M059J (cell line): ENCODE measurements at places on chromosomes 5 and 9. TPM values are rescaled to one million over a fixed set of nuclear protein-coding genes. Genes with fewer than 3 reads are reported as not detected.

PRSS3 gene
- 0.74 and 3.1 TPM in 2 replicates for total RNA-seq

LRRTM2 gene
- not detected in 2 replicates for total RNA-seq

PAX5 gene
- not detected in 2 replicates for total RNA-seq

SPATA31D3 gene
- total RNA-seq = not detected in 2 replicates

NUP155 gene
- total RNA-seq = 66.1 and 70.8 TPM in 2 replicates

MELK gene
- total RNA-seq = 121 and 124 TPM in 2 replicates

DNA sequence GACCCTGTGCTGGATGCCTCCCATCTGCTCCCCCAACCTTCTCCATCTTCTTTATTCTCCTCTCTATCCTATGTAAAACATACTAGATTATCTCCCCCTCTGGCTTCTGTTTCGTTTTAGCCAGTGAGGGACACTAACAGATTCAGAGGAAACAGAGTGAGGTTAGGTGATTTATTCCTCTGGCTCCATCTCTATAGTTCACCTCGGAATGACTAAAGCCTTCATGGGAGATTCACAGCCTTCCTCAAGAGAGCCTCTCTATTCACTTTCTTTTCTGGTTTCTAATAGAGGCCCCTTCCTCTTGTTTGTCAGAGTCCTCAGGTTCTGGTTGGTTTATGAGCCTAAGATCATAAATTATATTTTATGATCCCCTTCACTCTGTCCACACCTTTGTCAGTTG, 633.1 kb upstream of the TYRP1 start:
- DNase-seq = no peak

DNA sequence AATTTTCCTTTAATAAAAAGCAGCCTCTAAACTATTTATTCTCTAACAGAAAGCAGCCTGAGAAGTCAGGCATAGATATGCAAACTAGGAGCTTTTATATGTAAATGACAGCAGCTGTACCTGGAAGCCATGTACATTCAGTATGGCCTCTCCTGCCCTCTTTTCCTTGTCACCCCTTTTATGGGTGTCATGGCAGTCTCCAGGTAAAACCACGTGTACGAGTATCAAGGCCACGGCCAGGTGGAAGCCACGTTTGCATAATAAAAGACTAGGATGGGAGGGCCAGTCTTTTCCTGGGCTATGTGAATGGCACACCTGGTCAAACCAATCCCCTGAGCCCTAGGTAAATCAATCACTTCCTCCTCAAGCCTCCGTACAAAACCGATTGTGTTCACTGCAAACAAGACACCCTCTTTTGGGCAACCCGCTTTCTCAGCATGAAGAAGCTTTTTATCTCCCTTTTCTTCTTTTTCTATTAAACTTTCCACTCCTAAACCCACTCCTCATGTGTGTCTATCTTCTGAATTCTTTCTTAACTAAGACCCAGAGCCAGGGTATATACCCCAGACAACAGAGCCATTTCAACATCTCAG, 419.5 kb upstream of the CTNND2 start:
- no peak for DNase-seq

DNA sequence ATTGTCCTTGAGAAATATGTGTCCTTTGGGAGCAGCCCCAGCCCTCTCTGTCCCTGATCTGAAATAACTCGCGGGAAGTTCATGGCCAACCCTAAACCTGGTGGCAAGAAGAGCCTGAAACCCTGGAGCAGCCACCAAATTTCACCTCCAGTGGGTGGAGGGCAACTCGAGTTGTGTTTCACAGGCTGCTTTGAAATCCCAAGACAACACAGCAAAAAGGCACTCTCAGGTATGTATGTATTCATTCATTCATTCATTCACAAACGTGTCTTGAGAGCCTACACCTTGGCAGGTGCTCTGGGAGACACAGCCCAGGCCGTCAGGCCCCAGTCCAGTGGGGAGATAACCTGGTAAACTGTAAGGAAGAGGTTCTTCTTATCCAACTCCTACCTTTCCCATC, 35.7 kb upstream of the ALDH1B1 start:
- no peak for DNase-seq

GRCh38 chr9:18745710-18746109, 271.8 kb downstream of the ADAMTSL1 start:
- DNase-seq = no peak

GRCh38 chr5:103801681-103802080, 239.1 kb upstream of the NUDT12 start:
- peak; percentile 48 for DNase-seq

DNA sequence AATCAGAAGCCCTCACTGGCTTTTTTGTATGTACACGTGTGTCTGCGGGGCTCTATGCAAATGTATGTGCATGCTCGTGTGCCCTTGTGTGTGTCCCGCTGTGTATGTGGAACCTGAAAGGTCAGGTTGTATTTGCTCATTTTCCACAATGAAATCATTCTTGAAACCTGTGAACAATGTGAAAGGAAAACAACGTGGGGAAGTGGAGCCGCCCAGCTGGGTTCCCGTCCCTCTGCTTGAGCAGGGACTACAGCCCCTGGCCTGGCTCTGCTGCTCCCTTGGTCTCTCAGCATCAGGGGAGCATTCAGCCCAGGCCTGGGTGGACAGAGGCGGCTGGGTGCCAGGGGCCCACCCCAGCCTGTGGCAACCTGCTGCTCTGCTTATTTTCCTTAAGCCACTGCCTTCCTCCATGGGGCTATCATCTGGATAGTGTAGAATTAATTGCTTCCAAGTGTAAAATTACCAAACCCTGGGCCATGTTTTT, 3.0 kb downstream of the ECSCR start:
- DNase-seq = no peak

DNA sequence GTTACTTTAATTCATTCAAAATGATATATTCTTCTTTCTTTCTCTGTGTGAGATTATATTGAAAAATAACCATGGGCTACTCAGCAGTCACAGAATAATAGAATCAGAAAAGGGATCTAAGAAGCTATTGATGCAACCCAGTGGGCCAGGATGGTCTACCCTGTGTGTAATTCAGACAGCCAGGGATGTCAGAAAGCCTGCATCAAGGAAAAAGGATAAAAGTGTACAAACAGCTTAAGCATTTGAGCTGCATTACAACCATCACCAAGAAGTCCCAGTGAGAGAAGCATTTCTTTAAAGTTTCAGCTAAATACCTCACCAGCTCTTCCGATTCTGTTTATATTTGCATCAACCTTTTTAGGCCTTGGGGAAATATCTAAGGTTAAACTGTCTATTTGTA, 37.8 kb upstream of the PPP3R2 start:
- no peak for DNase-seq

DNA sequence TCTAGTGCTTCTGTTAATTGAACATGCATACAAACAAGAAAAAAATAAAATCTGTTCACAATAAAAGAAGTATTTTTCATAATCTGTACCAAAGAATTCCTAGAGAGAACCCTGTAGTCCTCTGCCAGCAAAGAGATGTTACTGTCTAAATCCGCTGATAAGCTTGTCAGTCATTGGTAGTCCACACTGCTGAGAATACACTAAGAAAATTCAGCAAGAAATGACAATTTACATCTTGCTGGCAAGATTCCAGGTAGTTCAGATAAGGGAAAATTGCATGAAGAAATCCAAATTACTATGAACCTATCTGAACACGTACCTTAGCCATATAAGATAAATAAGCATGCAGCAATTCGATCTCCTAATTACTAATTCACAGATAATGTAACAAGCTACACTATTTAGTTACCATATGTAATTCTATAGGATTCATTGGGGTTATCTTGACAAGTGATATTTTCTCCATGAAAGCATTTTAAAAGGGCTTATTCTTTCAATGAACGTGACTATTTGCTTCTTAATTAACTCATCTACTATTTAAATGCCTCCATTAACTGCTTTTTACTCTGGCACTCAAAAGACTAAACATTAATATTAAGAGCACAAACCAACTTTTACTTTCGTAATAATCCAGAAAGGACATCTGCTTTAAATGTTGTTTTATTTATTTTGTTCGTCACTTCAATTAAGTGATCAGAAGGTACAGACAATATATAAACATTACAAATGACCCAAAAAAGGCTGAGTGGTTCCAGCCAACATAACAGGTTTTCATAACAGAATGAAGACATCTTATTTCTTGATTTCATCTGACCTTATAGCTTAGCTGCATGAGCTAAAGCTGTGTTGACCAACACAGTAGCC, 9.7 kb downstream of the MPDZ start:
- no peak for DNase-seq

DNA sequence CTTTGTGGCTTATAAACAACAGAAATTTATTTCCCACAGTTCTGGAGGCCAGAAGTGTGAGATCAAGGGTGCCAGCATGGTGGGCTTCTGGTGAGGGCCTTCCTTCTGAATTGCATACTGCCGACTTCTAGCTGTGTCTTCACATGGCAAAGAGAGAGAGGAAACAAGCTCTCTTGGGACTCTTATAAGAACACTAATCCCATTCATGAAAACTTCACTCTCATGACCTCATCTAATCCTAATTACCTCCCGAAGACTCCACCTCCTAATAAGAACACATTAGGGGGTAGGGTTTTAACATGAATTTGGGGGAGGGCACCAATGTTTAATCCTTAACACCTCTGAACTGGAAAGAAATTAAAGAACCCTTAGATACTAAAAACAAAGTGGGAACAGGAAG, 75.9 kb upstream of the MINAR2 start:
- DNase-seq = no peak

GRCh38 chr5:37838152-37838932, 1.5 kb downstream of the GDNF start:
- DNase-seq = no peak

- no peak for DNase-seq
Observed at GRCh38 chr5:133081036-133081435, 29.2 kb downstream of the HSPA4 start.

DNA sequence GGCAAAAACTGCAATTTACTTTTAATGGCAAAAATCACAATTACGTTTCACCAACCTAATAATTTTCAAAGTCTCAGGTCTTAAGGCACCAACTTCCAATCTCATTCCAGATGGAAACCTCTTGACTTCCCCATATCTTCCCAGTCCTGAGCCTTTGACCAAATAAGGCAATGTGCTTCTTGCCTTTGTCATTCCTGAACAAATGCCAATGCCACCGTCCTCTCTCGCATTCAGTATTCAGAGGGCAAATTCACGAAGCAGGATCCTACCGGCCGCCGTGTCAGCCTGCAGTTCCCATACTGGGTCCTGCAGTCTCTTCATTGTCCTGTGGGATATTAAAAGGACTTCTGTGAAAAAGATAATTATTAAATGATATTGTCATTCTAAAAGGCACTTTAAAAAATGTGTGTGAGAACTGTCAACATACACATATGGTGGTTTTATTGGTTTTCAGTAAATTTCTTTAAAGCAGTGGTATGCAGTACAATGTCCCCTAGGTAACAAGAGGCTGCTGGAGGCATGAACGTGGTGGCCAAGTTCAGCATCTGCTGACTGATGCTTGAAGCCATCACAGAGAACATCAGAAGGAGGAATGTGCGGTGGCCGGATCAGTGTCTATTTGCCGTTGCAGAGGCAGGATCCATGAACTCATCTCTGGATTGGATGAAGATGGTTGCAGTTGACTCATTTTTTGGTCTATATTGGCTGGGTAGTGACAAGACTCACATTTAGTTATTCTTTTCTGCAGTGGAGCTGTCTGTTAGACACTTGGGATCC, 101.4 kb upstream of the IRX4 start:
- DNase-seq = no peak

- no peak for DNase-seq
Observed at GRCh38 chr5:72785801-72786200, 30.7 kb upstream of the TNPO1 start.
